Gastroesophageal sphincter (tissue), 4 donors: ENCODE measurements at places on chromosomes 2 and 18.

GRCh38 chr2:120323214-120323613 lies 22.7 kb upstream of the INHBB start:
- peak; percentile 88 for ATAC-seq

GRCh38 chr2:85794491-85795121 lies 40.8 kb downstream of the ATOH8 start:
- ATAC-seq, result no peak

DNA sequence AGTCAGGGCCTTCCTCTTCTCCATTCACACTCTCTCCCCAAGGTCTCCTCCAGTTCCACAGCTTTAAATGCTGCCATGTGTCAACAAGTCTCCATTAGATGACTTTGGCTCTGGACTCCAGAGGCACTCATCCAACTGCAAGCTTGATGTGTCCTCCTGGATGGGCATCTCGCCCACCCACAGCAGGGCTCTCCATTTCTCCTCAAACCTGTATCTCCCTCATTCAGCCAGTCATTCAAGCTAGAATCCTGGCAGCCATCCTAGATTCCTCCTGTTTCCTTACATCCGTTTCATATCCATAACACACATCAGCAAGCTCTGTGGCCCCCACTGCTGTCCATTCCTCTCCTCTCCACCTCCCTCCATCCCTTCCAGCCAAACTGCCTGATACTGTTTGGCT lies 88.4 kb upstream of the AFF3 start:
- ATAC-seq, result no peak

DNA sequence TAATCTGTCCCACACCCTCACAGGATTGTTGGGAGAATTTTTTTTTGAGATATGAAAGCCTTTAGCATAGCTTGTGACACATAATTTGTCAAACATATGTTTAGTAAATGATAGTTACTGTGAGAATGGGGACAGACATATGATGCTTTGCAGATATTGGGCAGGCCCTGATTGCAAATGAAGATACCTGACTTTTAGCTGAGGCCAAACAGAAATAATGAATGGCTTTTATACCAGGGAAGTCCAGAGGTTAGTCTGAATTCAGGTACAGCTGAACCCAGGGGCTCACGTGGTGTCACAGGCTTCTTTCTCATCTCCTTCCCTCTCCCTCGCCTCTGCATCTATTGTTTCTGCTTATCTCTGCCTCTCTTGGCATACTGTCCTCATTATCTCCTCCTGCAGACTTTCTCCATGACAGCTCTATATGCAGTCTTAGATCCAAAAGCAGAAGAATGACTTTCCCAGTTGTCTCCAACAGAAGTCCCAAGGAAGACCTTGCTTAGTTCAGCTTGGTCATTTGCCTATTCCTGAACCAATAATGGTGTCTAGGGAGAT lies 4.9 kb upstream of the WNT10A start:
- ATAC-seq, result no peak

GRCh38 chr2:160061944-160062291 lies 497 bp downstream of the PLA2R1 start:
- no peak for ATAC-seq

DNA sequence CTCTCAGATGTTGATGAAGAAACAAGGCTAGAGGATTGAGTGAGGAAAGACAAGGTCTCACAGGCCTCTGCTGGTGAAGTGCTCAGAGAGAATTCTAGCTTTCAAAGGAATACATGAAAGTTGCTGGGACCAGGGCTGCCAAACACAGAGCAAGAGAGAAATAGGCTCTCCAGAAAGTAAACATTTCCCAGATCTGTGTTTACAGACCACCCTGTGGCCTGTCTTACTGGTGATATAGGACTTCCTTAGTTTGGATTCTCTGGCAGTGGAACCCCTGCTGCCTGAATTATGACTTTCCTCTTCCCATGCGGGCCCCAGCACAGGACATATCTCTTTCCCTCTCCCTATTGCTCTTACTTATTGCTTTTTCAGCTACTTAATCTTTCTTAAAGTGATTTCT lies 64.5 kb downstream of the TACR1 start:
- no peak for ATAC-seq

DNA sequence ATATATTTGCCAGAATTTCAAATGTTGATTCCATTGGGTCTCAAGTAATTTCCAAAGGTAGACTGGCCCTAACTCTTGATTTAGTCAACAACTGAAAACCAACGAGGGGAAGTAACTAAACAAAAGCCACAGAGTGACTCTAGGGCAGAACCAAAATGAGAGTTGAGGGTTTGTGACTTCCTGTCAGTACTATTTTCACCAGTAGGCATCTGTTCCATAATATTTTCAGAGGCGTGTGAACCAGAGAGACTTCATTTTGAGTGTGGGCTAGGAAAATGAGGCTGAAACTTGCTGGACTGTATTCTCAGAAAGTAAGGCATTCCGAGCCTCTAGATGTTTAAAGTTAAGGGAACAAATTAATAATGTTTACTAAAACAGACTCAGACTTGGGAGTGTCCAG lies 70.6 kb downstream of the GDF7 start:
- ATAC-seq, result no peak

- no peak for ATAC-seq
These were observed 534.1 kb downstream of the CNTNAP5 start for GRCh38 chr2:124559236-124559635.

DNA sequence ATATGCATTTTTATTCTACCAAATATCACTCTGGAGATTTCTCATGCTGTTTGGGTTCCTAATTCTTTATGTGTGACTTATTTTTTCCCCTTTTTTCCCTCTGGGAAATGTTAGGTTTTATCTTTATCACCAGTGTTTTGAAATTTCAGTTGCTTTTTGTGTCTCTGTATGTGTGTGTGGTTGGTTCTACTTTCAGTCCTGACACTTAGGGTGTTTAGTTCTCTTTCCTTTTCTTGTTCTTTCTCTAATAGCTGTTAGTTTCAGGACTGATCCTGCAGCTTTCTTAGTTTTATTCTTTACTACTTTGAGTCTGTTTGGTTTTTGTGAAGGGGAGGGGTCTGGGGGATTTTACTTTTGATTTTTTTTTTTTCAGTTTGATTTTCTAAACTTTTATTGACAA lies 23.1 kb downstream of the PPM1B start:
- no peak for ATAC-seq

- no peak for ATAC-seq
These were observed 29.7 kb downstream of the AGPS start for GRCh38 chr2:177422271-177422670.

- no peak for ATAC-seq
These were observed 26.8 kb upstream of the CTLA4 start for GRCh38 chr2:203840655-203841205.

DNA sequence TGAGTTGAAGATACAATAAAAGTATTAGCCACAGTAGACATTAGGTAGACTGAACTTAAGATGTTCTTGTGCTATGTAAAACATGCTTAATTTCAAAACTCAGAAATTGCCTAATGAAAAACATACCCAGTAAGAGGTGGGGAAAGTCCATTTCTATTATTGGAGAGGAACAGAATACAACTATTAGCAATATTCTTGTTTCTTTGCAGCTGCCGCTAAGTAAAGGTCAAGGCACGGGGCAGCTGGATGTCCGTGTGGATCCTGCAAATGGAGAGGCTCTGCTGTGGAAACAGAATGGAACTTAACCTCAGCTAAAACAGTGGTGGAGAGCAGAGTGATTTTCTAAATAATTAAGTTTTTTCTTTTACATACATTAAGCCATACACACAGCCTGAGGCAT lies 139.2 kb upstream of the ARHGAP28 start:
- no peak for ATAC-seq

DNA sequence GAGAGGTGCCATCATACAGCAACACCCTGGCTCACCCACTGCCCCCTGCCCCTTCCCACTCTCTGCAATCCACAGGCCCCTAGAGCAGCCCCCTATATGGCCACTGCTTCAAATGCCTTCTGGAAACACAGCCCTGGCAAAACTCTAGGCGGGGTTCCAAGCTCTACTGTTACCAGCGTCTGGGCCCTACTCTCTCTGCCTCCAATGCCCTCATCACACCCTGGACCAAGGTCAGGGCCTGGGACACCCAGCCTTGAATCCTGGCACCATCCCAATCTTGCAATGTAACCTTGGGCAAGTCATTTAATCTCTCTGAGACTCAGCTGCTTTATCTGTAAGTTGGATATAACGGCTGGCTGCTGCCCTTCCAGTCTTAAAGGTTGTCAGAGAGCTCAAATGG lies 39.2 kb upstream of the LOXHD1 start:
- no peak for ATAC-seq

GRCh38 chr2:124328397-124328796 lies 303.3 kb downstream of the CNTNAP5 start:
- ATAC-seq, result no peak

DNA sequence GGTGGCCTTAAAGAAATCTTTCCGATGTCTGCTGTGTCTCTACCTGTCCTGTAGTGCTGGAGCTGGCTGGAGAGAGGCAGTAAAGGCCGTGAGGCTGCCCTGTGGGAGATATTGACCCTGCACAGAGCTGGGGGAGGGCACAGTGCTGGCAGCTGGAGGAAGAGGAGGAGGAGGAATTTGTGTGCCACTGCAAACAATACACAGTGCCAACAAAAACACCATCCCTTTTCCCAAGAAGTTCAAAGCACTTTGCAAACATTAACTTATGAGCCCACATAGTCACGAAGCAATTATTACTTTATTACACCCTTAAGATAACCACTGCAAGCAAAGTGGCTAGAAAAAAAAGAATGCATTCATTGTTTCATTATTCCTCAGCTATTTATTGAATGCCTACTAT lies 45.0 kb upstream of the CYTIP start:
- peak; percentile 31 for ATAC-seq

GRCh38 chr18:159037-159652 lies 788 bp downstream of the USP14 start:
- ATAC-seq, result no peak

GRCh38 chr2:238847419-238847801 lies 475 bp upstream of the TWIST2 start:
- no peak for ATAC-seq

- no peak for ATAC-seq
These were observed 71.8 kb upstream of the HS6ST1 start for GRCh38 chr2:128390256-128390990.

GRCh38 chr2:99545066-99545465 lies 55.2 kb upstream of the REV1 start:
- no peak for ATAC-seq

DNA sequence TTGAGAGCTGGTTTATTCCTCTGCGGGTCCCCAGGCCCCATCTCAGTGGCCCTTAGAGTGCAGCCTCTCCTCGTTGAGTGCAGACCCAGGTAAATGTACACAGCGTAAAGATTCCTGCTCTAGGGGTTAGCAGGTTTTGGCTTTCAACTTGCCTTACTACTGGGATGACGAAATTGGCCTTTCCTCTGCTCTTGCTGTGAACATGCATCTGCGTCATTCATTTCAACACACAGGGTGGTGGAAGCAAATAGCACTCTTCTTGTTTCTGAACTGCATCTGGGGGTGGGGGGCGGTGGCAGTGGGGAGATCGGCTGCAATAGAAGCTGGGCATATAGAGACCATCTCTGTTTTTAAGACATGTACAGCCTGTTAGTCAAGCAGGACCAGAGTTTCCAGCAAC lies 16.5 kb upstream of the SLC16A14 start:
- ATAC-seq, result no peak

- ATAC-seq, result no peak
These were observed 173.8 kb downstream of the ICOS start for GRCh38 chr2:204110338-204110741.

- ATAC-seq, result no peak
These were observed 104.9 kb downstream of the ACVR1 start for GRCh38 chr2:157771234-157771633.

GRCh38 chr18:10727477-10727876 lies 201.7 kb downstream of the NAPG start:
- no peak for ATAC-seq

DNA sequence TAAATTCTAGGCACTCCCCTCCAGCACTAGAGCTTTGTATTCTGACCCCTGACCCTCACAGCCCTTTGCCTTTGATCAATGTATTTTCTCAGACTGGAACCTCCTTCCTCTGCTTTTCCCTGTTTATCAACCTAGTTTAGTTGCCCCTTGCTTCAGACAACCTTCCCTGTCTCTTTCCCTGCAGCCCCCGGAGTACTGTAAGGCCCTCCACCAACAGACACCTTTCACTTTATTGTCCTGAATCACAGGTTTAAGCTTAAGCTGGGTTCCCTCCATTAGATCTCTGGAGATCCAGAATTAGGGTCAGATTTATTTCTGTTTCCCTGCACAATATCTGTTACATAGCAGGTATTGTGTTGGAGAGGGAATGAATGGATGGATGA lies 140.2 kb downstream of the DDX1 start:
- ATAC-seq, result no peak

DNA sequence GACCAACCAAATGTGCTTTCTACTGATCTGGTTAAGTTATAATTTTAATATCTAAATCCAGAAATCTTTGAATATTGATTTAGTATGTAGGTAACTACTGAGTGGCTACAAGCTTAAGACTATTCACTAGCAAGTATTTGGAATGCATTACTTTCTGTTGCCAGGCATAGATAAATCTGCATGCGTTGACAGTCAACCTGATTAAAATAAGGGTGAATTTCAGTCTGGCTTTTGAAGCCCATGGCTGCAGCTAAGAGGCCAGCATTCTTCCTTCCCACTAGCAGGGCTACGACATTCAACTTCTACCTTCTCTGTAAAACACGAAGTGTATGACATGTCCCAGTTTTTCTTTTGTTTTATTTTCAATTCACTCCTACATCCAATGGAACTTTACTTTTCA lies 340.6 kb downstream of the EPHA4 start:
- no peak for ATAC-seq

DNA sequence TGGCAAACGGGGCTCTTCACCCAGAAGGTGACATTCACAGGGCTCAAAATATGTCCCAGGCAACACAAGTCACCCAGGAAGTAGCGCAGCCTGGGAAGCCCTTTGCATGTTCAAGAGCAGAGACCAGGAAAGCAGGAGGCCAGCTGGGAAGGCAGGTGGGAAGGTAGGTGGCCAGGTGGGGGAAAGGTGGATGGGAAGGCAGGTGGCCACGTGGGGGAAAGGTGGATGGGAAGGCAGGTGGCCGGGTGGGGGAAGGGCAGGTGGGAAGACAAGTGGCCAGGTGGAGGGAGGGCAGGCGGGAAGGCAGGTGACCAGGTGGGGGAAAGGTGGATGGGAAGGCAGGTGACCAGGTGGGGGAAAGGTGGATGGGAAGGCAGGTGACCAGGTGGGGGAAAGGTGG lies 102.7 kb downstream of the ZNF516 start:
- ATAC-seq, result no peak

DNA sequence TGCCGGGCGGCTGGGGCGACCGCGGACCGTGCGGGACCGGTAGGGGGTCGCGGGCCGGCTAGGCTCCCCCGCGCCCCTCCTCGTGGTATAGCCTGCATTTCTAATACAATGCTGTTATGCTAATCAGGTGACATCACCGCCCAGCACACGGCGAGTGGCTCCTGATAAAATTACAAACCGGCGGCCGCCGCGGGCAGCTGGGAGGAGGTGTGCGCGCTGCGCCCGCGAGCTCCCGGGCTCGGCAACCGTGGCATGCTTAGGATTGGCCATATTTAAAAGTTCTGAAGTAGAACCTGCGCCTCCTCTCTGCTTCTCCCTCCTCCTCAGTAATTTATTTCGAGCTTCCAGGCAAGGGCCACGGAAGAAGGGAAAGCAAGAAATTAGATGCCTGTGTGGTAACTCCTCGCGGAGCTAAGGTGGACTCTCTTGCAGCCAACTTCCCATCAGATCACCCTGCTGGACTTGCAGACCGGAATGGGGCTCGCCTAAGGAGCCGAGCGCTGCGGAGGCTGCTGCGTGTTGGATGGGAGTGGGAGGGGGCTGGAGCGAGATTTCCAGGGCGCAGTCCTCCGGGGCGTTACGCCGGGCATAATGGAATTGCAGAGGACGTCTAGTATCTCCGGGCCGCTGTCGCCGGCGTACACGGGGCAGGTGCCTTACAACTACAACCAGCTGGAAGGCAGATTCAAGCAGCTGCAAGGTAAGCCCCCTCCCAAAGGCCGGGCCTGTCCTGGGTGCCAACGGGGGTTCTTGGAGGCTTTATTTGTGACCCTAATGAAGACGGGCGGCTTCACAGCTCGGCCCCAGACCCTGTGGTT lies 102.3 kb downstream of the SPTBN1 start:
- ATAC-seq, result no peak
